Stimulated activated CD4-positive, alpha-beta T cell treated with anti-CD3 and anti-CD28 coated beads, Interleukin-1b, Interleukin-23, amount 100 ng/mL, for 48 hours (primary cell): ENCODE measurements at places on chromosomes 16 and 17.

DNA sequence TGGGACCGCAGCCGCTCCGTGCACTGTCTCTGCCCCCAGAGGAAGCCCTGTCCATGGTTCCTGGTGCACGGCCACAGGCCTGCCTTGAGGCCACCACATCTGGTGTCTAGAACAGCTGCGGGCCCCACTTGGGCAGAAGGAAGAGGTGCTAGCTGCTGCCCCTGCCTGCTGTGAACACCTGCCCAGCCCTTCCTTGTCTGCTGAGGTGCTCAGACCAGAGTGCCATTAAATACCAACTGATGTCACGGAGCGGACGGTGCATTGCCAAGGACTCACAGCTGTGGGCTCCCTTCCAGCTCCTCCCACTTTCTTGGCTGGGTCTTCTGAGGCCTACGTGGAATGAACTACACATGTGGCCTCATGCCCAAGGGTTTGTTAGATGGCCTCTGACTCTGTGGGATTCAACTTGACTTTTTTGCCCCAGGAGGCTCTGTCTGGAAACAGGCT is 146.1 kb downstream of the RAB11FIP4 start:
- no peak for DNase-seq

DNA sequence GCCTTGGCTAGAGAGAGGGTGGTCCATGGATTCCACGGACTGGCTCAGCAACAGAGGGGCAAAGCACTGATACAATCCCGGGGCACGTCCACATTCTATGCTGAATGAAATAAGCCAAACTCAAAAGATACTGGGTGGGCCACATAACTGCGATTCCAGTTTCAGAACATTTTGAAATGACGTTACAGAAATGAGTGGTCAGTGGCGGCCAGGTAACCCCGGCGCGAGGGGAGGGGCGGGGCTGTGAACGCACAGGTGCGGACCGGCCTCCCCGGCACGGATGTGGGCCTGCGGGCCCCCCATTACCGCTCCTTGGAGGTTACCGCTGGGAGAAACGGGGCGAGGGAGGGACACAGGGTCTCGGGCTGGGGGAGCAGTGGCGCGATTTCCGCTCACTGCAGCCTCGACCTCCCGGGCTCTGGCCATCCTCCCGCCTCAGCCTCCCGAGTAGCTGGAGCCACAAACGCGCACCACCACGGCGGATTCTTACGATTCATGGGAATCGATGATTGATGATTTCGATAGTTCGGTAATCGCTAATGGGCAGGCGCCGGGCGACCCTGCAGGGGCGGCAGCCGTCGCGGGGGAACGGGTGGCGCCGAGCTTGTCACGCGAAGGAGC is 559 bp downstream of the MVD start:
- DNase-seq, result no peak

- DNase-seq, result no peak
These were observed 189.7 kb upstream of the SDK2 start for GRCh38 chr17:73833775-73834488.

GRCh38 chr17:29590411-29591145 is 1.1 kb upstream of the GIT1 start:
- no peak for DNase-seq

DNA sequence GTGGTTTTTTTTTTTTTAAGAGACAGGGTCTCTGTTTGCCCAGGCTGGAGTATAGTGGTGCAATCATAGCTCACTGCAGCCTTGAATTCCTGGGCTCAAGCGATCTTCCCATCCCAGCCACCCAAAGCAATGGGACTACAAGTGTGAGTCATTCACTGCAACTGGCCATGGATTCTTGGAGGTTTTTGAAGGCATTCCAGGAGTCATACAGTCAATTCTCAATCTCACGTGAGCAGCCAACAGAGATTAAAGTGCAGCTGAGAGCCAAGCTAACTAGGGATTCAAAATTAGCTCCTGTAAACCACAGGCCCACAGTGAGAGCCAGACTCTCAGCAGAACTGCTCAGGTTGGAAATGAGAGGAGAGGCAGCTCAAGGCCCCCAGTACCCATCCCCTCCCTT is 30.2 kb downstream of the XPO6 start:
- DNase-seq, result no peak

GRCh38 chr17:51667706-51668083 is 407.3 kb downstream of the UTP18 start:
- no peak for DNase-seq

DNA sequence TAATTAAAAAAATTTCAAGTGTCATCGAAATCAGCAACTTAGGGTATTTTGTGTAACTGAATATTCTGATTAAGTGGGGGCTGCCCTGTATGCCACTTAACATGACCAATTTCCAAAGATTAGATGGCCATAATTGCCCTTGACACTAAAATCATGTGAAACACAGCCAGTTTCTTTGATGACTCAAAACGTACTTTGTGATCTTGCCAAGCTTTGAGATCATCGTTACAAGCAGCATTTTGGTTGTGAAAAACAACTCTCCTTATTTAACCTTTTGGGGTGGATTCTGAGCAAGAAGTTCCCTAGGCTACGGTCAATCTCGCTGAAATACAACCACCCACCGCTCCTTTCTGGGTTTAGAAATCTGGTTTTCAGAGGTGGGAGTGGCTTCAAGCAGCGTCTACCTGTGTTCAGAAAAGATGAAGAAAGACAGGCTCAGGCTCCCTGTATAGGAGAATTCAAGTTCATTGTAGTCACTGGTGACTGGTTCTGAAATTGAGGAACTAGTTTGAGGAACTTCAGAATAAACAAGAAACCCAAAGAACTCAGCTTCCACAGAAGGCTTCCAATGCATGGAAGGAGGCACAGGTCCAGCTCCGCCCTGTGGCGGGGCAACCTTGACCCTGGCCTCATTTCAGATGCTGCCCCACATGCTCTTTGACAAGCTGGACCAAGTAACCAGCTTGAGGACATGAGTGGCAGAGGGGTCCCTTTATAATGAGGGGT is 9.4 kb downstream of the MAP3K14 start:
- peak; percentile 77 for DNase-seq

DNA sequence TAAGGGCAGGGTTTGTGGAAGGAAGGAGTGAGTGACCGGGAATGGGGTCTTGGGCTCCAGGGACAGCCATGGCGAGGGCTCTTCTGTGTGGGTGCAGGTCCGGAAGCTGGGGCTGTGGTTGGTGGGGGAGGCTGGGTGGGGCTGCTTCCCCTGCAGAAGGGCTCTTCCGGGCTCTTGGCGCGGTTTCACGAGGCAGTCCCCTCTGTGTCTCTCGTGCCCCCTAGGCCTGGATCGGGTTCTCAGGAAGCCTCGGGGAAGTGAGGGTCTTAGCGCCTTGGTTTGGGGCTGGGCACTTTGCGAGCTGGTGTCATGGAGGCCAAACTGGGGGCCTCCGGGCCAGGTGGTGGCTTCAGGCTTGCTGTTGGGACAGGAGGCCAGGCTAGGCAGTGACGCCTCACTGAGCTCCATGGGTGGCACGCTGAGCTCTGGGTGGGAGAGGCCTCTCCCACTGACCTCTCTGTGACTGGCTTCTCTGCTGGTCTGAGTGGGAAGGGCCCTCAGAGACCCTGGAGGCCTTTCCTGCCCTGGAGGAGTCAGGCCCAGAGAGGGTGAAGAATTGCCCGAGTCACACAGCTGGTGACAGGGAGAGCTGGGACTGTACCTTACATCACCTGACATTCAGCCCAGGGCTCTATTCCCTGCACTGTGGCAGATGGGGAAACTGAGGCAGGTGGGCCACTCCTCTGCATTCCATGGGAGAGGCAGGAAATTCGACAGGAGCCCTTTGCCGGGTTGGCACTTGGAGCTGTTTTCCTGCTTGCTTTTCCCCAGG is 8.2 kb downstream of the ADCY7 start:
- DNase-seq, result no peak

GRCh38 chr16:47142486-47142820 is 1.3 kb downstream of the NETO2 start:
- DNase-seq, result no peak

DNA sequence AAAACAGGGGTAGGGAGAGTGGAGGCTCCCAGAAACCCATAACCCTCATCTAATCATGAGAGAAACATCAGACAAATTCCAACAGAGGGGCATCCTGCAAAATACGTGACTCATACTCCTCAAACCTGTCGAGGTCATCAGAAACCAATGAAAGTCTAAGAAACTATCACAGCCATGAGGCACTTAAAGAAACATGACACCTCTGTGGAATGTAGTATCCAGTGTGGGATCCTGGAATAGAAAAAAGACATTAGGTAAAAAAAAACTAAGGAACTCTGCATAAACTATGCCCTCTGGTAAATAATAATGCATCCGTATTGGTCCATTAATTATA is 16.4 kb downstream of the CDH5 start:
- DNase-seq, result no peak
